ENCODE measurements at places on chromosomes 6 and 20.

DNA sequence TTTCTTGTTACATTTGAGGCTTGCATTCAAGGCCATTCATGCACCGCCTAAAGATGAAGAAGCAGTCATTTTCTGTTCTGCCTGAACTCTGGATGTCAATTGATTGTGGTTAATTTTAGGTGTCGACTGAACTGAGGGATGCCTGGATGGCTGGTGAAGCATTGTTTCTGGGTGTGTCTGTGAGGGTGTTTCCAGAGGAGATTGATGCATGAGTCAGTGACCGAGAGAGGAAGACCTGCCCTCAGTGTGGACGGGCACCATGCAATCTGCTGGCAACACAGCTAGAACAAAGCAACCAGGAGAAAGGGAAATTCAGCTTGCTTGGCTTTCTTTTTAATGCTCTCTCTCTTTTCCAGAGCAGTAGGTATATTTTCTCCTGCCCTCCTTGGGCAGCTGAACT is 164.1 kb upstream of the ECI2 start:
- no peak for DNase-seq

- no peak for DNase-seq
Measured at GRCh38 chr20:63750807-63751470, 11.4 kb downstream of the SLC2A4RG start.

- DNase-seq, result no peak
Measured at GRCh38 chr6:89596056-89596455, 42.5 kb downstream of the LYRM2 start.

DNA sequence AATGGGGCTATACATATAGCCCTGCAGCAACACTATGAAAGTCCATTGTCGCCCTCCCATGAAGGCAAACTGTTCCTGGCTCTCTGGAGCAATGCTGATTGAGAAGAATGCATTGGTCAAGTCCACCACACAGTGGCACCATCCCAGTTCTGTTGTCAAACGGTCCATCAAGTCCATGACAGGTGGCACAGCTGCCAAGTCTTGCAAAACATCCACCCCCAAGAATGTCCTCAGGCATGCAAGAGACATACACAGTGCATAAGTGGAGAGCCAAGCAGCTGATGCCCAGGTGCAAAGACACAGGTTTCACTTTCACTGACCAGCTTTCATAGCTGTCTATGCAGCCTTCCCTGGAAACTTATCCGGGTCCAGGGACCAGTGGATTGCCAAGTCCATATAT is 17.5 kb downstream of the ZNF391 start:
- no peak for DNase-seq

GRCh38 chr6:136846046-136846445 is 23.7 kb downstream of the PEX7 start:
- peak; percentile 32 for DNase-seq

DNA sequence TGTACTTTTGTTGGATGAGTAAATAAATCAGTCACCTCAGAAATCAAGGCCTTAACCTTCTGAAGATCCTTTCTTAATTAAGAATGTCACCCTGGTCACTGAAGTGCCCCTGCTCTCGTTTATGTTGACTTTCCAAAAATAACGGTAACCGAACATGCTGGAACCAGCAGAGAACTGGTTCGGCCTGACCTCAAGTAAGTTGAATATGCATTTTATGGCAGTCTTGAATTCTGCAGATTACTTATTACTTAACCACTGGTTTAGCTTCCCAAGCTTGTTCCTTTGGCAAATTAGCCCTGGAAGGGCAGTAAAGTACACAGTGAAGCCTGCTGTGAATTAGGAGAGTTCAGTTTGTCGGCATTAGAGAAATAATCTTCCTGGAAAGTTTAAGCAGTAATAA is 12.2 kb downstream of the MAPRE1 start:
- DNase-seq, result no peak

DNA sequence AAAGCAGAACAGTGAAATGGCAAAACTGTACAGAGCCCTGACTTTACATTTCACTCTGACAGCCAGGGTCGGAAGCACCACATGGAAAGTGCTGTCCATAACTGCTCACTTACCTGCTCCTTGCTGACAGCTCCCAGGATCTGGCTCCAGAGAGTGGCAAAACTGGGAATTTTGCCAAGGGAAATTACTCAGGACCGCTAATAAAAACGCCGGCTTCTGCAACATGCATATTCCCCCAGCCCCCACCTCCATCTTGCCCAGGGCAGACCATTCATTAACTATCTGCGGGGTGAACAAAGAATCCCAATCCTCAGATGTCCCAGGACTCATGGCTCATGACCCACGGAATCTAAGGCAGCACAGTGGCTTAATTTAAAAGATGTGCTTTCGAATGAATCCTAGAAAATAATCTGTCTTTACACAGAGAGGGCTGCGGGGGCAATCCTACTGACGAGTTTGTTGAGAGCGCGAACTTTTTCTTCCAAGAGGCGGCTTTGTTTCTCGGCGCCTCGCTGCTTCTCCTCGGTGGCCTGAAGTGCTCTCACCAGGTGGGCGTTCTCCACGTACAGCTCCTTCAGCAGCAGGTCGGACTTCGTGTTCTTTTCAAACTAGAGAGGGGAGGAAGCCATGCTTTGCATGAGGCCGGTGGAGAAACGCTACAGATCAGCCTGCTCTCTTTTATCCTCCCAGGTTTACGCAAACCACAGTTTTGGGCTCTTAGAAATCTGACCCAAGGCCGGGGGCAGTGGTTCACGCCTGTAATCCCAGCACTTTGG is 45.8 kb downstream of the GINS1 start:
- DNase-seq, result no peak

DNA sequence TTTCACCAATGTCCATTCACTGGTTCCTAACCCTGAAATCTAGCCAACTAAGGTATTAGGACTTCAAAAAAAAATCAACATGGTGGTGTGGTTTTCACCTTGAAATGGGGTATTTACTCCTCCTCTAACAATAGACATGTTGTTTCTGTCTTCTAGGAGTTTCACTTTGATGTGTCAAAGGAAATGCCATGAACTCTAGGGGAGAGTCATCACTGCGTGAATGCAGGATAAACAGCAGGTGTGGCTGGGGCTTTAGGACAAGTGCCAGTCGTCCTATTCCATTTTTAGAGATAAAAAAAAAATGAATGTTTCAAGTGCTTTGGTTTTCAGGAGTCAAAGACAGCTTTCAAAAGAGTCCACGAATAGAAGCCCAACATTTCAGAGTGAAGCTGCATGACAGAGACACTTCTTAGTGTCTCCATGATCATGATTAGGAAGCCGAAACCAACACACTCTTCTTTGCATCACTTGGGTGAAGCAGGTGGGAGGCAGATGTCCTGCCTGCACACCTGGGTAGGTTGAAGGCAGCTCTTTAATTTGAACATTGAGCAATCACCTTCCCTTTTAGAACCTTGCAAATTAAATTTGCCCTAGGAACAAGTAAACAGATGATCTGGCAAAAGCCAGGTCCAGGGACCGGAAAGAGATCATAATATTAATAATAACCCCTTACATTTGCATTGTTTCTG is 328.5 kb upstream of the PRDM1 start:
- DNase-seq, result no peak

DNA sequence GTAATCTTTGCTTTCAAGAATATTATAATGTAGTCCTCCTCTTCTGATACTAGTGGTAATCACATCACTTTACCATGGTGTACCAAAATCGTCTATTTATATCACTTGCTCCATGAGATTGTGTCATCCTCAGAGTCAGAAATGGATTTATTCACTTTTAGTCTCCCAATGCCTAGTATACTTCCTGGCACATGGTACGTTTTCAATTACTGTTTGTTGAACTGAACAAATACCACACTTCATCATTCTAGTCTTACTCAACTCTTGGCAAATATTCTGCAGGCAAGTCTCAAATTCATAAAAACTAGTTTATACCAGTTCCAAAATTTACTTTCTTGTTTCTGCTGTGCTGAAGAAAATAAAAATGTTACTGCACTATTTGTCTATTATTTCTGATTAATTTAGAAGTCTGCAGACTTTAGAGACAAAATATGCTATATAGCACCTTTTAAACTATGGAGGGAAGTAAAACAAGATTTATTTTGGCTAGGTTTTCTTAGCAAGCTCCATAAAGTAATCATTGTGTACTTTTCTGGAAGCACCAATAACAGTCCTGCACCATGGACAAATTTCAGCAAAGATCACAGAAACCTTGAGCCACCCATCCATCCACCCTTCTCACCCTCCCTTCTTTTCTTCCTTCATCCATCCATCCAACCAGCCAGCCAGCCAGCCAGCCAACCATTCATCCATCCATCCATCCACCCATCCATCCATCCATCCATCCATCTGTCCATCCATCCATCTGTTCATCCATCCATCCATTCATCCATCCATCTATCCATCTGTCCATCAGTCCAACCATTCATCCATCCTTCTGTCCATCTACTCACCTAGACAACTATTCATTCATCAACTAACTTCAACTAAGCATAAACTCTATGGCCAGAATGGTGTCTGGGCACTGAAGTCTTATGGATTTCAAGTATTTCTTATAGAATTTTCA is 102.1 kb upstream of the STMND1 start:
- peak; percentile 86 for DNase-seq

DNA sequence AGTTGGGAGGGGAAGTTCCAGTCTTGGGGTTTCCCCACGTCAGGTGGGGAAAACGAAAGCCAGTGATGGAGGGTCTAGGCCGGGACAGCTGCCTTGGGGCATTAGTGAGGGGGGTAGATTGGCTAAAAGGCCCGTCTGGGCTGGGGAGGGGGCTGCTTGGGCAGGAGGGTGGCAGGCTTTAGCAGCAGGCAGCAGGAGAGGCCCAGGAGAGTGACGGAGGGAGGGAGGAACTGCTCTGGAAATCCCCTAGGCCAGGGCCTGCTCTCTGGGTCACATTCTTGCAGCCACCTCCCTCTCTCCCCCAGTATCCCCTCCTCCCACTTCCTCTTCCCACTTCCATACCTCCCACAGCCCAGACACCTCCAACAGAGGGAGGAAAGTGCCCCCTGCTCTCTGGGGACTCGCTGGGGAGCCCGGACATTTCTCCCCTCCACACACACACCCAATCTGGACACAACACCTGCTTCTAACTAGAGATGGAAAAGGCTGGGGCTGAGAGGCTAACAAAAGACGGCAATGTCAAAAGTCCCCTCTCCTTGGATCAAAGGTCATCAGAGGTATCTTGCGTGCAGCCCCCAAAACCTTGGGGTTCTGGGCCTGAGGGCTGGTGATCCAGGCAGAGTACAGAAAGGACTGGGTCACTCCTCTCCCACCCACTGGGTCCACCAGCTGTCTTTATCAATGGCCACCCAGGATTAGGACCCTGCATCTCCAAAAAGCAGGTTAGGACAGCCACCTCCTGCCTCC is 1.8 kb downstream of the NFKBIE start:
- no peak for DNase-seq

DNA sequence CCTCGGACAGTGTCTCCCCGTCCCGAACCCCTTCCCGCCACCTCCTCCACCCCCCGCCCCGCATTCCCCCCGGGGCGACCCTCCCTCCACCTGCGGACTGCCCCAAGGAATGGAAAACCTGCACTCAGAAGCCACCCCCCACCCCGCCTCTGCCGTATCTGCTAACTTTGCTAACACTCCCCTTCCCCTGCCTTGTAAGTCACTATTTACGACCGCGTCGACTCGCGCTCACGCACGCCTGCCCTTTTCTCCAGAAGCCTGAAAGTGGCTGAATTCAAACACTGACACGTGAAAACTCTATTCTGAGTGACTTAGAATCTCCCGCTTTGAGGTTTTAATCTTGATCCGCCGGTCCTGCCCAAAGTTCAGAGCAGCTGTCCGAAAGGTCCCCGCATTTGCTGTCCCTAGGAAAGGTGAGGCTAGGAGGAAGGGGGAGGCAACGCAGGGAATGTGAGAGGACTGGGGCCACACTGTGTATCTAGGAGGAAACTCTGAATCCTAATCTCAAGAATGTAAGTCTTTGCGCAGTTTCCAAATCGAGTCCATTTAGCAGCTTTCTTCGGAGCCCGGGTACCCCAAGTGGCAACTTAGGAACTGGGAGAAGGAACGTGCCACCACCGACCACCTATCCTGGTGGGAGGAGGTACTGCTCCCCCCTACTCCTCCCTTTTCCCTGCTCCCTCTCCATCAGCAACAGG is 9.3 kb upstream of the POU3F2 start:
- DNase-seq, result no peak

DNA sequence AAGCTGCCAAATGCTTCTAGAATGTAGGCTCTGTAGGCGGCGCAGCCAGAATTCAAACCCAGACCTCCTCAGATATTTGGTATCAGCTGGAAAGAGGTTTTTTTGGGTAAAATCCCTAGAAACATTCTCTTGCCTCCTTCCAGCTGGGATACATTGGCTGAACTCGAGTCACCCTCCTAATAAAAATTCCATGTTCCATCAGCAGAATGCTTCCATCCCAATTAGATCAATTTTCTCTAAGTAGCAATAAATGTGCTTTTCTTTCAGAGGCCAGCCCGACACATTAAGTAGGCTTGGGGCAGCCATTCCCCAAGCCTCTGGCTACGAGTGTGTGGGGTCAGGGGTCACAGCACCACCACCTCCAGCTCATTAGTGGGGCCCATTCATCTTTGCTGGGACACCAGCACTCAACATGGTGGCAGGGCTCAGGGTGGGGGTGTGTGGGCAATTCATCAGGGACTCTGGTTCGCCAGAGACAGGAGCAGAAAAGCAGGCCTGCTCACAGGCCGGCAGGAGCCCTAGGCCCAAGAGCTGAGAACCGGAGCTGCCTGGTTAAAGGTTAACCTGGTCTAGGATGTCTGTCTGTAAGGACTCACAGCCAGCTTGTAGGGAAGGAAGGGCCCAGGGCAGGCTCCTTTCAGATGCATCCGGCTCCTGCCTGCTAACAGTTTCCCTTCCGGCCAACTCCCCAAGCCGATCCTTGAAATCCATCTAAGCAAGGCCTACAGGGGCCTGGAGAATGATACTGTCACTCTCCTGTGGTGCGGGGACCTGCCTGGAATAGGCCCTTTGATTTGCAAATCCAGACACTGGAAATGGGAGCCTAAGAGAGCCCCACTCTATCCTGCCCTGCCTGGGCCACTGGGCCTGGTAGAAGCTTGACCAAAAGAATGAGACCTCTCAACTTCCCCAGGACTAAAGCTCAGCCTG is 159.1 kb upstream of the TOP1 start:
- no peak for DNase-seq

DNA sequence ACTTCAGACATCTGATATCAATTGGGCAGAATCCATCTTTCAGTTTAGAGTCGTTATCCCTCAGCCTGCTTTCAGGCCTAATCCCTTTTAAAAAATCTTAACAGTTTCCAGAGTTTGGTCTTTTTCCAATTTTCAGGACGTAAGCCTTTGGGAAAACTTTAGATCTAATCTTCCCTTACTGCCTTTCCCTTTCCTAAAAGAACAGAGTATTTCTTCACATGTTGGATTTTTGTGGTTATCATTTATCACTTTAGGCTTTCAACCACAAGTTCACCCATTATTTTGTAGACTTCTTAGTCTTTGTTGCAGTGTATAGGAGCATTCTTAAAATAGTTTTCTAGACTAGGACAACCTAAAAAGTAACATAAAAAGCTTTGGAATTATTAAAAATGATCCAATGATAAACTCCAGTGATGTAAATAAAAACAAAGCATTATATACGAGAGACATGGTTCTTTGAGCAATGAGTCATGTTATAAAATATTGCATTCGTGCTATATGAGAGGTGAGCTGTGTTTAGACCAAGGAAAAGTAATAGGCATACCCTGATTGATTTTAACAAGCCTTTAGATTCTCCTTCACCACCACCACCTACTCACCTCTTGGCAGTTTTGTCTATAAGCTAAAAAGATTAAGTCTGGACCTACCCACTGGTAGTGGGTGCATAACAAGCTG is 90.4 kb upstream of the MCHR2 start:
- peak; percentile 41 for DNase-seq

GRCh38 chr6:74879976-74880375 is 325.9 kb downstream of the COL12A1 start:
- DNase-seq, result no peak

- no peak for DNase-seq
Measured at GRCh38 chr6:154773610-154774089, 40.4 kb downstream of the SCAF8 start.
